Activated CD8-positive, alpha-beta memory T cell treated with anti-CD3 and anti-CD28 coated beads, Interleukin-2, amount 50 U/mL, for 4 hours (primary cell): ENCODE measurements at places on chromosomes 6 and 20.

DNA sequence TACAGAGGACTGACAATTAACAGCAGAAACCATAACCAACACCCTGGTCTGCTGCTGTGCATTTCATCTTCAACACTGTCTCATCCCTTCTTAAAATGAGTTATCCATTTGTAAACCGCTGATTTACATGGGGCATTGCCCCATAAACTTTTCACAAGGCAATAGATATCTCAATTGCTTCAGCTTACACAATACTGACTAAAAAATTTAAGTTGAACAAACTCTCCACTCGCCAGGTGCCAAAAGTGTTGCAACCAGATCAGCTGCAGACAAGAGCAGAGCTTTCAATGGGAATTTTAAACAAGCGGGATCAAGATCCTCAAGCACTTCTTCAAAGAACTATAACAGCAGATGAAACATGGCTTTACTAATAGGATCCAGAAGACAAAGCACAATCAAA, 183.0 kb downstream of the TASP1 start:
- DNase-seq = no peak

GRCh38 chr6:22328474-22328873, 31.6 kb upstream of the PRL start:
- no peak for DNase-seq

DNA sequence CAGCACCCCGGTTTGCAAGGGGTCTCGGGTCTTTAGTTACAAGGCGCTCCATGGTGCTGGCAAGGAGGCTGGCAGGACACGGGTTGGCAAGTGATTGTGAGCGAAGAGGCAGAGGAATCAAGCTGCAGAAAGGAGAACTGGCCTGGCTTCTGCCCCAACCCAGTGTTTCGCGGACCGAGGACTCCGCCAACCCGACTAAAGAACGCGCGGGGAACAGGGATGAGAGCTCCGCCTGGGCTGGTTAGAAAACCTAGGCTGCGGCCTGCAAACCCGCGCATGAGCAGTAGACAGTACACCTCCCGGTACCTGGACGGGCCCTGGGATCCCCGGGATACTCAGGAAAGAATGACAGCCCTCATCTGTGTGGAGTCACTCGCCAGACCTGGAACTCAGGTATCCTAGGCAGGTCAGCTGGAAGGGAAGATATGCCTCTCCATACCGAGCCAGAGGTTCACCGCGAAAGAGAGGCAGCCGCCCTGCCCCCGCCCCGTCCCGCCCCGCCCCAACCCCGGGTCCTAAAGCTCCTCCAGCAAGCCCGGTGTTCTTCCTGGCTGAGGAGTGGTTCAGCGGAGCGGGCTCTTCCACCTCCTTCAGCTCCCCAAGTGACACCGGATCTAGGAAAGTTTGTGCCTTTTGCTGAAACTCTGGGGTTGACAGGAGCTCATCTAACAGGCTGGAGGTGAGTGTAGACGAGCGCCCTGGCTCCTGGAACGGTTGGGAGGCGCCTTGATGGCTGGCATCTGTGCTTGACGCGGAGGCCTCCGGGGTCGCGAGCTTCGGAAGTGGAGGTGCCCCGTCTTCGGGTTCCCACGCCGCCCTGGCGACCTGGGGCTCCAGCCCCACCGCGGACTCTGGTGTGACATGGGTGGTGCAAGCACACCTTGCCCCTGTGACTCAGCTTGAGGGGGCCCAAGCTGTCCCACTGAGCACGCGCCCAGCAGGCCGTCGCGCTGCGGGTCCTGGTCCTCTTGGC, 1847.3 kb upstream of the DEFB115 start:
- no peak for DNase-seq

DNA sequence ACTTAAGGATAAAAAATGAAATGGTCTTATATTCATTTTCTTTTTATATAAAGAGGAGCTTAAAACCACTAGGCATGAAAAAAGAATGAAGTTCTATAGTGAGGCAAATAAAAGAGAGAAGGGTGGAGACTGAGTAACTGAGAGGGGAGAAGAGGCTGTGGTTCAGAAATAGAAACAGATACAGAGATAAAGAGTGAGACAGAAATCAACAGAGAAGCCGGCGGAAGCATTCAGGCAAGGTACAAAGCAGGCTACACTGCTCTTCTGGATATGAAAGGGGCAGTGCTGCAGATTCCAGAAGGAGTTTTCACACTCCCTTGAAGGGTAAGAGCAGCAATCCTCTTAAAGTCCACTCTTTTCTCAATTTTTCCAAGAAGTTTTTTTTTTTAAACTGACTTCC, 29.9 kb downstream of the NFATC2 start:
- DNase-seq = no peak

DNA sequence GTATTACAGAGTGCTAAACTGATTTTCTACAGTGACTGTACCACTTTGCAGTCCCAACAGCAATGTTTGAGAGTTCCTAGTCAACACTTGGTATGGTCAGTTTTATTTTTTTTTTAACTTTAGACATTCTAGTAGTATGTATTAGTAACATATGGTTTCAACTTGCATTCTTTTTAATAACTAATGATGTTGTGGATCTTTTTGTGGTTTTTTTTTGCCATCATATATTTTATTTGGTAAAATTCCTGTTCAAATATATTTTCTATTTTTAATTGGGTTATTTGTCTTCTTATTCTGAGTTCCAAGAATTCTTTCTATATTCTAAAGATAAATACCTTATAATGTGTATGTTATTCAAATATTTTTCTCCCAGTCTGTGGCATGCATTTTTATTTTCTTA, 189.4 kb upstream of the ECI2 start:
- no peak for DNase-seq

DNA sequence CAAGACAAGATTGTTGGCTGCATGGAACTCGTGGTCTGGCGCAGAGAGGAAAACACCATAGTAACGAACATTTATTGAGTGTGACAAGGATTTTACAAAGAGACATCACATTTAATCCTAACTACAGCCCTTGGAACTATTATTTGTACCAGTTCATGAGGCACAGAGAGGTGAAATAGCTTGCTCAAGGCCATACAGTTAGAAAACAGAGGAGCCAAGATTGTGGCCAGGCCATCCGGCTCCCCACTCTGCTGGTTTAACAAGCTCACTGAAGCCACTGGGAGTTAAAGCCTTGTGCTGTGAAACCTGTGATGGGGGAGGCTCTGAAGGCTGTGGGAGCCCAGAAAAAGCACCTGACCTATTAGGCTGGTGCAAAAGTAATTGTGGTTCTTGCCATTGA, 74.9 kb upstream of the ZNFX1 start:
- DNase-seq = no peak
